NCI-H1436 treated with DMSO at 0.1 percent for 48 hours (cell line): ENCODE measurements at places on chromosomes 4 and X.

DNA sequence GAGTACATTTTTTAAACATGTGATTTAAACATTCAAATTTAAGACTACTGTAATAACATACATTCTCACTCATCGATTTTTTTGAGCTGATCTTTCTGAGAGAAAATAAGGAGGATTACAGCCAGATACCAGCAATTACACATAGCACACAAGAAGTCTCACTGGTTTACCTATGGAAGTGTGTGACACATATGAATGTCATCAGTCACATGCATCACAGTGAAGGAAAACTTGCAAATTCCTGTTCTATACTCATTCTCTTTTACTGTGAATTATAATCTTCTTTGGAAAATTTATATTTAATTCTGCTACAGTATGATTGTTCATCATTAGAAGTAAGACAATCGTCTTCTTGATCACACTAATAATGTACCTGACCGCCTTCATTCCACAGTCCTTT, 21.3 kb upstream of the BMP2K start:
- no peak for DNase-seq

- DNase-seq: no peak
Observed at GRCh38 chr4:142656178-142656577, 189.9 kb downstream of the INPP4B start.

DNA sequence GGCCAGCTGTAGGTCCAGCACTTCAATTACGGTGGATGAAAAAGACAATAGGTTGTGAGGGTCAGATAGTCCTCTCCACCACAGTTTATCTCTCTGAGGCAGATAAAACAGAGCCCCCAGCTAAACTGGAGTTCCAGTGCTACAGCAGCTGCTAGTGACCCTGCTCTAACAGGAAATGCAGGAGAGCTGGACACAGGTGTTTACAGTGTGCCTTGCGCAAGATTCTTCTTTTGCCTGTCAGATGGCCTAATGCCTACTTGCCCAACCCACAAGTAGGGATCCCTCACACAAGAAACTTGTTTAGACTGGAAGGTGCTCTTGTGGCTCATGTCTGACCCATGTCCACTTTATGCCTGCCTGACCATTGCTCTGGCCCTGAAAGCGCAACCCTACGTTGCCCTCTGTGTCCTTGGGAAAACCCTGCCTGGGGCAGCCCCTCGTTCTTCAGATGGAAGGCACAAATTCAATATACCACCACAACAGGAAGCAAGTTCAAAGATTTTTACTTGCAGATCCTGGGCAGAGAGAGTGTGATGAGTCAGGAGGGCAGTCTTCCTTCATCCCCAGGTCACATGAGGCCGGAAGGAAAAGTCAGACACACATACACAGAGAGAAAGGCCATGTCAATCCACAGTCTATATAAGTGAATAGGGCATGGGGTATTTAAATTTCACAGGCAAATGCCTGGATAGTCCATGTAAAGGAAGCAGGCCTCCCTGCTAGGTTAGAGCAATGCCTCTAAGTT, 105.1 kb upstream of the ADGRL3 start:
- no peak for DNase-seq

DNA sequence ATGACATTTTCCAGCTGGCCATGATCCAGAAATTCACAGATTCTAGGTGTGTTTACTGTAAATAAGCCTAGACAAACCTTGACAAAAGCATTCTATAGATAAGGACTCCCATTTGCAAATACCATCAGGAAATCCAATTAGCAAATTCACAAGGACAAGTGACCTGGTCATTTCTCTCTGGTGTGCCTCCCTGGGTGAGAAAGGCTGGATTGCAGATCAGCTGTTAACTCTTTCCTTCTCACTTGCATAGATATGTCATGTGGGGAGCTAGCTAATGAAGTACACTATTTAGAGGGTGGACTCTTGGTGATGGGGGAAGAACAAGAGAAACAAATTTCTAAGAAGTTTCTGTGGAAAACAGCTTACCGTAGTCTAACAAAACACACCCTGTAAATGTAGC, 58.9 kb downstream of the MOSPD2 start:
- no peak for DNase-seq

GRCh38 chrX:70128071-70128470, 5.2 kb upstream of the IGBP1 start:
- no peak for DNase-seq

- DNase-seq: no peak
Observed at GRCh38 chr4:154086247-154086646, 297.4 kb upstream of the SFRP2 start.

- no peak for DNase-seq
Observed at GRCh38 chr4:73723023-73723422, 17.3 kb upstream of the CXCL8 start.

DNA sequence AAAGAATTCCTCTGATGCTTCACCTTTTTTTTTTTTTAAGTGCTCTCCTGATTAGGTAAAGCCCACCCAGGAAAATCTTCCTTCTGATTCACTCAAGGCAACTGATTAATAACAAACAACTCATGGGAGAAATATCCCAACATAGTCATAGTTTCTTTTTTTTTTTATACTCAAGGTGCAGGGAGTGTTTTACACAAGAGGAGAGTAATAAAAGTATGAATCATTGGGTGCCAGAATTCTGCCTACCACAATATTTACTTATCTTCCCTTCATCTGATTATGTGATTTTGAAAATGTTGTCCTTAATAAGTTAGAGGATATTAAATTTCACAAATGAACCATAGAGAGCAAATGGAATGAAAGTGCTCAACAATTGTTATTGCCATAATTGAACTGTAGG, 329.9 kb downstream of the TECRL start:
- DNase-seq: no peak

DNA sequence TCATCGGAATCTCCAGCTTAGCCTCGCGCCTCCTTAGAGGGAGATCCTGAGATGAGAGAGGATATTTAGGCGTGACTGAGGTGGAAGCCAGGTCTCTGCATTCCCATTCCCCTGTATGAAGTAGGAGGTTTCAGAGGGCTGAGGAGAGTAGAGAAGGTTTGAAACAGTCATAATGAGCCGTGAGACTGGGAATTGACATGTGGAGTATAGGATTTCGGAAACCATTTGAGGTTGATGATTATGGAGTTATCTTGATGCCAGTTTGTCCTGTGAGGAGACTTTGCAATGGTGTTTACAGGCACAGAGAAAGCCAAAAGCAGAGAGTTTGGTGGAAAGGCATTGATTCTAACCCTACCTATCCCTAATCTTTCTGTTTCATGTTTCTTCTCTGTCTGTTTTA, 2.0 kb downstream of the CHST7 start:
- DNase-seq: no peak

GRCh38 chr4:76377911-76378310, 43.0 kb downstream of the CCDC158 start:
- no peak for DNase-seq

DNA sequence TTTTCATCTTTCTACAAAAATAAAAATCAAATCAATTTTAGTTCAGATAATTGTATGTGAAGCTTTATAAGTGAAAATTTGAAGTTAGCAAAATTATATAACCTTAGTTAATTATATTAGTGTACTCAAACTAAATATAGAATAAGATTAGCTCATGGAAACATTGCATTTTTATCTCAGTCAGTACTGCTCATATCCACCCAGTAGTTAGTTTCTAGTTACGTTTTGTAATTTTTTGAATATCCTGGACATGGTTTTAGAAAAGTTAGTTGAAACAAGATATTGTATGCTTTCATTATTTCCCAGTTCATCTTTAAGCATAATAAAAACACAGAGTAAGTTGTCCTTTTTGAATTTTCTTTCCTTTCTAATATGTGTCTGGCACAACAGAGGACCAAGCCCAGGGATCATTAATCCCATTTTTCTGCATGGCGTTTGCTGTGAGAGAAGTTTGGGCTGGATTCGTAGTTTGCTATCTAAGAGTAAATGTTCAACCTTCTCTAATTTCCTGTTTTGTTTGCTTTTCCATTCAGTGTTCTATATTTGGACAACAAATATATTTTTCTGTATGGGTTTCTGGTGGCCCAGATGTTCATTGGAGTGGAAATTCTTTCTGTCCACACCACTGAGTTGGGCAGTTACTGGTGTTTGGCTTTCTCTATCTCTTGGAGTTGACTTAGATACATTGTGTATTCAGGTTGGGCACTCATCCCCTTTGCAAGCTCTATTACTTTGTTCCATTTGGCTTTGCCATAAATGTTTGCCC, 12.1 kb downstream of the TBL1X start:
- DNase-seq: no peak

DNA sequence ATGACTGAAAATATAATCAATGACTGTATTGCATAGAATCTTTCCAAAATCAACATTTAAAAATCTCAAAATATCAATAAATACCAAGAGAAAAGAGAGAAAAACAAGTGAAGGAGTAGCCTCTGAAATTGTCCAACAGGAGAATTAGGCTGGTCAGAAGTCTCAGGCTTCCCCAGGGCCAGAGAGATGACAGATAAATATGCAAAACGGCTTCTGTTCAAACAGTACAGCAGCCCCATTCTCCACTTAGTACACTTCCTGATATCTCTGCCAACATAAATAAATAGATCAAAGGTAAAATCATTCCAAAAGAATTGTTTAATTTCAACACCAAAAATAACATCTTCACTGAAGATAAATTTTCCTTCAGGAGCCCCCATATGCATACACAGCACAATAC, 204.7 kb upstream of the GABRA2 start:
- DNase-seq: no peak

DNA sequence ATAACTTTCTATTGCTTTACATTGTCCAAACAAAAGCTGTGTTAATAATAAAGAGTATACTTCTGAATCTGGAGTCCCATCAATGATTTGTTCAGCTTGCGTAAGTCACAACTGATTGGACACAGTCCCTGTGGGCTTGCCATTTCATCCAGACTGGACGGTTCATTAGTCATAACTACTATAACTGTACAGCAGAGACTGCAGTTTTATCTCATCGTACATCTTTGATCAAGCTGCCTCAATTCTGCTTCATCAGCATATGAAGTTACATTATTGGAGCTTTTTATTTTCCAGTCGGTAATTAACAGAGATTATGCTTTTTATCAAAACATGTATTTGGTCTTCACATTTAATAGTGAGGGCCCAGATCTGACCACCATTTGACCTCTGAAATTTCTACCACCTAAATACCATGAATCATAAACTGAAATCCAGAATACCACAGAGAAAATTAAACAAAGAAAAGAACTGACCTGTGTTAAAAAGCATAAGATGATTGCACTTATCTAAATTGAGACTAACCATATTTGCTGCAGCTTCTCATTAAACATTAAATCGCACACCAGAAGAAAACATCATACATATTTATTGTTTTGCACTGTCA, 12.5 kb upstream of the MAB21L2 start:
- no peak for DNase-seq

GRCh38 chrX:40104630-40104984, 6.8 kb upstream of the BCOR start:
- DNase-seq: no peak

GRCh38 chrX:14043209-14043608, 13.5 kb upstream of the GEMIN8 start:
- DNase-seq: no peak

- DNase-seq: no peak
Observed at GRCh38 chr4:100049872-100050271, 99.8 kb upstream of the H2AZ1 start.

DNA sequence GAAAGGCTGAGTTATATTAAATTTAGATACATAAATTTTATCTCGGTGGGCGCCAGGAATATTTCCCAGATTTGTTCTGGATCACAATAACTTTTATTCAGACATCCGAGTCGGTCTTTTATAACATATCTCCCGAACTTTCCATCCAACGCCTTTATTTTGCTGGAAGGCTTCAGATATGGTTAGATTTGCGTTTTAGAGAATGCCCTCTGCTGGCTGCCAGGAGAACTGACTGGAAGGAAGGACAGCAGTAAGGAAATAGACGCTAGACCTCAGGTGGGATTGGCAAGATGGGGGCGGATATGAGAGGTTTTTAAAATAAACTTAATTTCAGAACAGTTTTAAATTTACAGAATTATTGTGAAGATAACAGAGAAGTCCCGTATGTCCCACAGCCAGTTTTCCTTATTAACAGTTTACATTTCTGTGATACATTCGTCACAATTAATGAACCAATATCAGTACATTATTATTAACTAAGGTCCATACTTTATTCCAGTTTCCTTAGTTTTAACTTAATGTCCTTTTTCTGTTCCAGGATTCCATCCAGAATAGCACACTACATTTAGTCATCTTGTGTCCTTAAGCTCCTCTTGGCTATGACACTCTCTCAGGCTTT, 4.6 kb upstream of the KANTR start:
- peak; percentile 5 for DNase-seq

- no peak for DNase-seq
Observed at GRCh38 chr4:138181287-138181686, 60.9 kb downstream of the SLC7A11 start.

- DNase-seq: no peak
Observed at GRCh38 chr4:1116838-1117237, 3.5 kb upstream of the RNF212 start.

DNA sequence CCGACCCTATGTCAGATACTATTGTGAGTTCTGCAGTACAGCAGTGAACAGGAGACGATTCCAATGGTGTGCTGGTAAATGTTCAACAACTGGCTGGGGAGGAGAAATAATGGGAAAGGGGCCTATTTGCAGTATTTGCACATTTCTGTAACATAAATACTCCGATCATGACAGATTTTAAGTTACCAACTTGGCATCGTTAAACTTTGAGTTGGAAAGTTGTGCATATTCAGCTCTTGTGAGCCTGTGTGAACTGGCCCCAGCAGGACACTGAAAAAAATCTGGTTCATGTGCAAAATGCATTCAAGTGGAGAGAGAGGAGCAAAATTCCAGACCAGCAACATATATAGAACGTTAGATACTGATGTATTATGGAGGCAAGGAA, 175.0 kb downstream of the MAPK10 start:
- no peak for DNase-seq

- DNase-seq: no peak
Observed at GRCh38 chr4:188683571-188683970, 544.3 kb downstream of the TRIML1 start.

DNA sequence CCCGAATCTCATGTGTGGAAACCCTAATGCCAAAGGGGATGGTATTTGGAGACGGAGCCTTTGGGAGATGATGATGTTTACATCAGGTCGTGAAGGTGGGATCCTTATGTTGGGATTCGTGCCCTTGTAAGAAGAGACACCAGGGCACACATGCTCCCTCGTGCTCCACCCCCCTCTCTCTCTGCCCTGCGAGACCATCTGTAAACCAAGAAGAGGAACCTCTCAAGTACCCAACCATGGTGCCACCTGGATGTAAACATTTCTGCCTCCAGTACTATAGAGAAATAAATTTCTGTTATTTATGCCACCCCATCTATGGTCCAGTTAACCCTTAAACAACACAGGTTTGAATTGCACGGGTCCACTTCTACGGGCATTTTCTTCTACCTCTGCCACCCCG, 179.4 kb downstream of the DHRSX start:
- DNase-seq: no peak

- DNase-seq: no peak
Observed at GRCh38 chr4:55080174-55080865, 45.1 kb downstream of the KDR start.
